ENCODE measurements at places on chromosomes 1 and 21. TPM values are rescaled to one million over a fixed set of nuclear protein-coding genes. Genes with fewer than 3 reads are reported as not detected.

The MYBPH gene
- not detected for total RNA-seq

The FAM72C gene
- 5.8 TPM for total RNA-seq

The CYB561D1 gene
- total RNA-seq: 3.8 TPM

The SYF2 gene
- 37.2 TPM for total RNA-seq

The DMAP1 gene
- 20.9 TPM for total RNA-seq

The HES3 gene
- total RNA-seq: not detected

The OPRD1 gene
- 0.05 TPM for total RNA-seq

The LAMC2 gene
- 21.5 TPM for total RNA-seq

The HP1BP3 gene
- total RNA-seq: 118 TPM

The MACO1 gene
- total RNA-seq: 7.8 TPM

The WDR64 gene
- not detected for total RNA-seq

The WDTC1 gene
- 8.0 TPM for total RNA-seq

The CD5L gene
- not detected for total RNA-seq

The OLIG2 gene
- not detected for total RNA-seq

The FDPS gene
- total RNA-seq: 160 TPM
